Activated T-cell treated with anti-CD3 and anti-CD28 coated beads, Interleukin-2, amount 50 U/mL, for 72 hours (primary cell): ENCODE measurements at places on chromosomes 11 and 22. TPM values are rescaled to one million over a fixed set of nuclear protein-coding genes. Genes with fewer than 3 reads are reported as not detected.

GRCh38 chr11:73916435-73916834, 34.4 kb upstream of the DNAJB13 start:
- H3K4me3 ChIP-seq = no peak overlapping the region
- no peak overlapping the region for H3K27ac ChIP-seq
- peaks cover 6% of the 10 kb centered on the region for H3K36me3 ChIP-seq
- H3K27me3 ChIP-seq = no peaks in the 10 kb centered on the region
- DNase-seq = no peak

DNA sequence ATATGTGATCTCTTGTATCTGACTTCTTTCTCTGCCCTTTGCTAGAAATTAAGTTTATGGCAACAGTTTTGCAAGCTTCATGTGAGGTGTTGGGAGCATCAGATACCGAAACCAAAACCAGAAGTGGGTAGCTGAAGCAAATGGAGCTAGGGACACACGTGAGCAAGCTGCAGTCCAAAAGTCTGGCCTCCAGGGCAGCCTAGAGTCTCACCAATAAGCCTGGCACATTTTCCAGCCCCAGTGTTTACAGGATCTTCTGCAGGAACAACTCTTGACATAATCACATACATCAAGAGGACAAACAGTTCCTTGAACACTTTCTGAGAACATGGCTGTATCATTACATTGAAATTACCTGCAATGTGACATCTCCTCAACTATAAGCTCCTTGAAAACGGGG, 114.1 kb downstream of the LARGE1 start:
- DNase-seq = no peak
- peaks cover 2% of the 10 kb centered on the region for H3K36me3 ChIP-seq
- H3K4me3 ChIP-seq = no peak overlapping the region
- no peaks in the 10 kb centered on the region for H3K27me3 ChIP-seq
- no peaks in the 10 kb centered on the region for H3K4me1 ChIP-seq

DNA sequence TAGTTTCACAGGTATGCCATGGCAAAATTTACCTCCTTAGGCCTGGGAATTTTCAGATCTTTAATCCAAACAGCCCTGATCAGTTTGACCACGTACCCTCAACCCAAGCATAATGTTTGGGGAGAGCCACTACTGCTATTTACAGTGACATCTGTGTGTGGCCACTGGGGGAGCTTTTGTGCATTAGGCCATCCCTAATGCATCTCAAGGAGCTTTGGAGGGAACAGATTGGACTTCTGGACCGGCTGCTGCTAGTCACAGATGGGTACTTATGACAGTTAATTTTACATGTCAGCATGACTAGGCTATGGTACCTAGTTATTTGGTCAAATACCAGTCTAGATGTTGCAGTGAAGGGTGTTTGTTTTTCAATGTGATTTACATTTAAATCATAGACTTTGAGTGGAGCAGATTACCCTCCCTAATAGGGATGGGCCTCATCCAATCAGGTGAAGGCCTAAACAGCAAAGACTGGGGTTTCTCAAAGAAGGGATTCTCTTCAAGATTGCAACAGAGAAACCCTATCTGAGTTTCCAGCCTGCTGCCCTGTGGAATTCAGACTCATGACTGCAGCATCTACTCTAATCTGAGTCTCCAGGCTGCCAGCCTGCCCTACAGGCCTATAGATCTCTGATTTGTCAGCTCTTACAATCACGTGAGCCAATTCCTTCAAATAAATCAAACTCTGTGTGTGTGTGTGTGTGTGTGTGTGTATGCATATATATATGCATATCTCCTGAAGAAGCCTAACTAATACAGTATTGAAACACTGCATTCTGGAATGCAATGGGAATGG, 38.0 kb upstream of the GALNT18 start:
- no peak overlapping the region for H3K4me3 ChIP-seq
- DNase-seq = no peak
- no peak overlapping the region for H3K27ac ChIP-seq
- H3K4me1 ChIP-seq = no peaks in the 10 kb centered on the region
- no peaks in the 10 kb centered on the region for H3K36me3 ChIP-seq

Gene TRIM48
- total RNA-seq = not detected

- no peak overlapping the region for H3K4me3 ChIP-seq
- DNase-seq = no peak
- peaks cover 71% of the 10 kb centered on the region for H3K27me3 ChIP-seq
These were observed 29.1 kb upstream of the LMO2 start for GRCh38 chr11:33920838-33921613.

GRCh38 chr11:90355200-90355599, 132.4 kb upstream of the CHORDC1 start:
- H3K27me3 ChIP-seq = no peaks in the 10 kb centered on the region
- H3K27ac ChIP-seq = no peak overlapping the region
- no peaks in the 10 kb centered on the region for H3K36me3 ChIP-seq

DNA sequence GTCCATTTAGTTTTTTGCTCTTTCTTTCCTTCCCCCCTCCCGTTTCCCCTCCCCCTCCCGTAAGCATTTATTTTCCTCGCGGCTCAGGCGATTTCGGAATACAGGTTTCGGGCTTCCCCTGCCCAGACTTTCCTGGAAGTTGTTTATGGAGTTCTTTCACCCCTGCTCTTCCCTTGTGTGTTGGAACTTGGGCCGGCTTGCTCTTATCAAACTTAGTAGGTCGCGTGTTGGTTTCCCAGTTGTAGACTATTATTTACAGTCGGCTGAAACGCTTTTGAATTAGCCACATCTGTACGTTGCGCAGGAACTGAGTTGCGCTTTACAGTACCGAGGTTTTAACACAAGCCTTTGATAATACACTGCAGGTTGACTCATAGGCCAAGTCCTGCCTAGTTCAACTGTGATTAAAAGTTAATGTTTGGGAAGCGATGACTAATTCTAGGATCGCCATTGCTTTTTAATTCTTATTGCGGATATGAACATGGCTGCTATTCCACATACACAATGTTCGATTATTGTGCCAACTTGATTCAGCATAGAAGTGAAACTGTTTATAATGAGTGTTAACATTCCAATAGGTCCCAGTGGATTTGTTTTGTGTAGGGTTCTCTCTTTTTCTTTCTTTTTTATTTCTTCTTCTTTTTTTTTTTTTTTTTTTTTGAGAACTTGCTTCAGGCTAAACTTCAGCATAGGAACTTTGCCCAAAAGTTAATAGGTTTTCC, 1.7 kb downstream of the YAP1 start:
- no peak overlapping the region for H3K27ac ChIP-seq
- peaks cover 68% of the 10 kb centered on the region for H3K27me3 ChIP-seq
- H3K4me1 ChIP-seq = peaks cover 10% of the 10 kb centered on the region
- DNase-seq = peak; percentile 7

Gene KRTAP5-2
- total RNA-seq = not detected

- H3K27me3 ChIP-seq = peaks cover 7% of the 10 kb centered on the region
- no peaks in the 10 kb centered on the region for H3K36me3 ChIP-seq
- no peak for DNase-seq
- no peaks in the 10 kb centered on the region for H3K4me1 ChIP-seq
These were observed 2.1 kb upstream of the VPREB1 start for GRCh38 chr22:22242488-22242887.
